Stimulated activated CD8-positive, alpha-beta memory T cell treated with anti-CD3 and anti-CD28 coated beads, Interleukin-2, amount 100 ng/mL, for 1 hour (primary cell): ENCODE measurements at places on chromosomes 12 and 14.

DNA sequence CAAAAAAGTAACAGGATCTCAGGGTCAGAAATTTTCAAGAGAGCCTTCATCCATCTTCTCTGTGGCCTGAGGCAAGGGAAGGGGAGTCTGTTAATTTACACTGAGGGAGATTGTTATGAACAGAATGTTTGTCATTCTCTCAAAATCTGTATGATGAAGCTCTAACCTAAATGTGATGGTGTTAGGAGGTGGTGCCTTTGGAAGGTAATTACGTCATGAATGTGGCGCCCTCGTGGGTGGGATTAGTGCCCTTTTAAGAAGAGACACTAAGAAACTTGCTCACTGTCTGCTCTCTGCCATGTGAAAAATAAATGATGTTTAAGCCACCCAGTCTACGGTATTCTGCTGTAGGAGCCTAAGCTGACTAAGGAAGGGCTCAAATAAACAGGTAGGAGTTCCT lies 521.6 kb downstream of the SNAPC1 start:
- DNase-seq, result no peak

GRCh38 chr12:104565606-104566243 lies 109.0 kb downstream of the CHST11 start:
- DNase-seq, result no peak

- no peak for DNase-seq
Observed at GRCh38 chr12:75635606-75636444, 124.4 kb upstream of the KRR1 start.

- peak; percentile 33 for DNase-seq
Observed at GRCh38 chr14:38065106-38065762, 142.5 kb upstream of the SSTR1 start.

DNA sequence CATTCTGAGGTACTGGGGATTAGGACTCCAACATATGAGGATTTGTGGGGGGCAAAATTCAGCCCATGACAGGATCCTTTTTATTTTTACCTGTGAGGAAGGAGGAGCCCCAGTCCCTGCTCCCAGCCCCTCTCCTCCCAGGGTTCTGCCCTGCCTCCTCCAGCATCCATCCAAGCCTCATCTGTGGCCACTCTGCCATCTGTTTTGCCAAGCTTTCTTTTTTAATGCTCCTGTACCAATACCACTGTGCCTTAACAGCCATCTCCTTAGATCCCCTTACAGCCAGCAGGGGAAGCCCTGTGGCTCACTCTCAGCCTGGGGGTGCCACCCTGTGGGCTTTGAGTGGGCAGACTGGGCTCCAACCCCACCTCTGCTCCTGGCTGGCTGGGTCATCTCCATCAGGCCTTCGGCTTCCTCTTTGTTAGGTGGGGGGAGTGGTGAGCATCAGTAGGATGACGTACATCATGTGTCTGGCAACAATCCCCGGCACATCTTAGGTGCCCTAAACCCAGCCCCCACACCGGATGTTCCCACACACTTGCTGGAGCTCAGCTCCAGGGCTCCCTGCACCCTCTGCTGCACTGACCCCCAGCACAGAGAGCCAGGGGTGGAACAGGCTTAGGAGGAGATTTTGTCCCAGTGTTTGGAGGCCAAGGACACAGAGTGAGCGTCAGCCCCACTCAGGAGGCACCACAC lies 40.2 kb downstream of the CYP46A1 start:
- DNase-seq, result no peak

- no peak for DNase-seq
Observed at GRCh38 chr14:101905614-101906013, 58.8 kb upstream of the DYNC1H1 start.

DNA sequence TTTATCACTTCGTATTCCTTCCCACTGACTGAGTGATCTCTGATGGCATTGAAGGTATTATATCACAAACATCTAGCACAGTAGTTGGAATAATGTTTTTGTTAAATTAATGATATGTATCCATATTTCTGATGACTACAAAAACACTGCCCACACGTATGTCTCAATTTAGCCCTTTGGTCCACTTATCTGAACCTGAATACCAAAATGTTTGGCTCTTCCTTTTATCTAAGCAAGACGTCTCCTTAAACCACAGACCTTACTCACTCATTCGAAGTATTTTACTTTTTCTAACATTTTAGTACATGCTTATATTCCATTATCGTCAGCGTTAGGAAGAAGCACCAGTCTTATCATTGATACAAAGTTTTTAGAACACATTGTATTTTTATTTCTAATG lies 126.4 kb downstream of the PIK3C2G start:
- no peak for DNase-seq

DNA sequence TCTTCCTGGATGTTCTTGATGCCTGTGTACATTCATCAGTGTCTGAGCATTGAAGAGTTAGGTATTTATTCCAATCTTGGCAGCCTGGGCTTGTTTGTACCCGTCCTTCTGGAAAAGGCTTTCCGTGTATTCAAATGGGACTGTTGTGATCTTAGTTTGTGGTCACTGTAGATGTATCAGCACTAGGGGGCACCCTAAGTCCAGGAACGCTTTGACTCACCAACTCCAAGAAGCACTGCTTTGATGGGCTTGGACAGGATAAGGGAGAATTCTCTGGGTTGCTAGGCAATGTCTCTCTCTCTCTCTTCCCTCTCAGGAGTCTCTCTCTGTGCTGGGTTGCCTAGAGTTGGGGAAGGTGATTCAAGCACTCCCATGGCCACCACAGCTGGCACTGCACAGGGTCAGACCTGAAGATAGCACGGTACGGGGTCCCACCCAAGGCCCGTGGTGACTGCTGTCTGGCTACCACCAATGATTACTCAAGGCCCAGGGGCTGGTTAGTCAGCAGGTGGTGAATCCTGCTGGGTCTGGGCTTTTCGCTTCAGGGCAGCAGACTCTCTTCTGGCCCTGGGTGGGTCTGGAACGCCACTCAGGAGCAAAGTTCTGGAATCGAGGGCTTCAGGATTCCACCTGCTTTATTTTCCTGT lies 211.1 kb upstream of the RGS6 start:
- DNase-seq, result no peak

GRCh38 chr14:20583908-20584307 lies 3.9 kb downstream of the RNASE11 start:
- DNase-seq, result no peak

GRCh38 chr12:43044241-43044640 lies 454.7 kb upstream of the PRICKLE1 start:
- DNase-seq, result no peak

DNA sequence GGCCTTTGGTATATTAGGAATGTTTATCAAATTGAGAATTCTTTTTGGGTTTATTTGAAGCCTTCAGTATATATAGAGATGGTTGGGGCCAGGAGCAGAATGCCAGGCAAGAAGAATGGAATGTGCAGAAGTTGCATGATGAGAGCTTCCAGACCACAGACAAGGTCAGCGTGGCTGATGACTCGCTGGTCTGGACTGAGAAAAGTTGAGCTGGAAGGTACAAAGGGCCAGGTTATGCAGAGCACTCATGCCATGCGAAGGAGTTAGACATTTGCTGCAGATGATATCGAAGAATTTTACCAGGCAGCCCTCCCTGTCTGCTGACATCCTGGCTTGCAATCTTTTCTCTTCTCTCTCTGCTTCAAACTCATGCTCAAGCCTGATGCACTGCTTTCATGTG lies 196.2 kb upstream of the ARHGAP5 start:
- DNase-seq, result no peak

- DNase-seq, result no peak
Observed at GRCh38 chr12:12440784-12441428, 84.0 kb downstream of the BORCS5 start.

DNA sequence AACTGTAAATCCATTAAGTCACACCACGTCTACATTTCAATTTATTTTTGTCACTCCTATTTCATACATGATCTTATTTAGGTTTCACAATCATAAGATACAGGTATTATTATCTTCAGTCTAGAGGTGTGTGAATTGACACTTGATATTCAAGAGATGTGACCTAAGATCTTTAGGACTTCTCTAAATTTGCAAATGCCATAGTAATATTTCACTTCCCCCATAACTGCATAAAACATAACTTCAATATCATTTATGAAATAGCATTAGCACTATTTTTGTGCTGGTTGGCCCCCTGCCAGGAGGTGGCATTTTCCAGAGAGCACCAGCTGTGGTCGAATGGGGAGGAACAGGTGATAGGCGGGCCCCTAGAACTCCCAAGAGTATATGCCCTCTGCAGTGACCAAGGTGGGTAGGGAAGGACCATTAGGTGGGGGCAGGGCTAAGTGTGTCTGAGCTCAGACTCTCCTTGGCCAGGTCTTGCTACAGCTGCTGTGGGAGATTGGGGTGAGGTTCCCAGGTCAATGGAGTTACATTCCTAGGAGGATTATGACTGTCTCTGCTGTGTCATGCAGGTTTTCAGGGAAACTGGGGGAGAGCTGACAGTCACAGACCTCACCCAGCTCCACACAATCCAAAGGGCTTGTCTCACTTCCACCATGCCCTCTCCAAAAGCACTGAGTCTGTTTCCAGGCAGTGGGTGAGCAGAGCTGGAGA lies 49.2 kb upstream of the ERGIC2 start:
- DNase-seq, result no peak

GRCh38 chr12:29012673-29013072 lies 136.4 kb upstream of the FAR2 start:
- DNase-seq, result no peak

DNA sequence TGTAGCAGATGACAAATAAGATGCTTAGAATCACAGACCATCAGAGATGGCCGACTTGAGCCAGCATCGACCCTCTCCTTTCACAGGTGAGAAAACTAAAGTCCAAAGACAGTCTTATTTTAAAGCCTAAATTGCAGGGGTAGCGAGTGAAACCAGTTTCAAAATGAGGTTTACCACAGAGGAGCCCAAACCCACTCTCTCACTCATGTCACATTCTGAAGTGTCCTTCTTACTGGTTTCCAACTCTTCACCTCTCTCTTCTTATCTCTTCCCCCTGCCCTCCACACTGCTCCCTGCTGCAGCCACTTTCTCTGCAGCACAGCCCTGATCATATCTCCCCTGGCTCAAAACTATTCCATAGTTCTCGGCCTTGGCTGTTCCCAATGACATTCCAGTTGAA lies 57.0 kb upstream of the NID2 start:
- DNase-seq, result no peak

GRCh38 chr12:94663702-94664101 lies 13.3 kb upstream of the TMCC3 start:
- DNase-seq, result no peak

DNA sequence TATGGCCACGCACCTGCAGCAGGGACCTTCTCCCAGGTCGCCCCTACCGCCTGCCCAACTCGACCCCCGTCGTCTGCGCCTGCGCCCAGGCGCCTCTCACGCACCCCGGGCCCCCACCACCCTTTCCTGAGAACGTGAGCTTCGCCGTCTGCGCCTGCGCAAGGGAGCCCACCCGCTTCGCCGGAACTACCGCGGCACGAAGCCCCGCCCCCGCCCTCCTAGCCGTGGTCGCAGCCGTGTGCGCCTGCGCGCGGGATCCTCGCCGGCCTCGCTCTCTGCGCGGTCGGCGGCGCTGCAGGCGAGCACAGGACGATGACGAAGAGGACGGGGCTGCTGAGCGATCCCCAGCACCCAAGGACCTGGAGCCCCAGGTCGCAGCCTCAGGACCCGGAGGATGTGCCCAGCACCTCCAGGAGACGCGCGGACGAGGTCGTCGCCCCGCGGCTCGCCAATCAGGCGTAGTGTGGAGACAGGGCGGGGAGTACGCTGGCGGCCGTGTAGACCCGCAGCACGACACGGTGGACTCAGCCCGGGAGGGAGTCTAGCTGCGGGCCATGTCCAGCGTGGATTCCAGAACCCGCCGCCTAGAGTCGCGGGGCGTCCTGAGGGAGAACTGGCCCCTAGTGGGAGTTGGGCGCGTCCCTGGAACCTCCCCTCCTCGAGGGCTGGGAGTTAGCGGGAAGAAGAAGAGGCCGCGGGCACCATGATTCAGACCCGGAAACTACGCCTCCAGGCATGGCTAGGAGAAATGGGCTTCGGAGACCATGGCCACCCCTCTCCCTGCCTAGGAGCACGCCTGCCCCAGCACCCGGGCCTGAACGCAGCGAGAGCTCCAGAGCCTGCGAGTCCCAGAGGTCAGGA lies 1120.8 kb upstream of the TMEM132C start:
- peak; percentile 53 for DNase-seq

DNA sequence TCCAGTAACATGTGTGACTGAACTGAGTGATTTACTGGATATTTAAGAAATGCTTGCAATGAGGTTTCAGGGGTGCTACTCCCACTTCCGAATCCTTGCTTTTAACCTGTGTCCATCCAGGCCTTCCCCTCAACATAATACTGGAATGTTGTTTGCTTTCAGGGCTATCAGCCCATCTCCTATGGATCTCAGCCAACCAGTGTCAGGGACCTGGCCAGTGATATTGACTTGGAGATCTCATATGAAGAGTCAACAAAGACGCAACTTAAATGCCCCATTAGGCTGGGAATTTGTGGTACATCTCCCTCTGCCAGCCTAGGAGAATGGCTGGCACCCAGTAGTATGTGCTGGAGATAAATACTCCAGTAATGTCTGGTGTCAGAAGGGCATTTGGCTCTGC lies 889 bp upstream of the IFT43 start:
- DNase-seq, result no peak

GRCh38 chr12:3020850-3021435 lies 56.2 kb upstream of the TSPAN9 start:
- DNase-seq, result no peak

DNA sequence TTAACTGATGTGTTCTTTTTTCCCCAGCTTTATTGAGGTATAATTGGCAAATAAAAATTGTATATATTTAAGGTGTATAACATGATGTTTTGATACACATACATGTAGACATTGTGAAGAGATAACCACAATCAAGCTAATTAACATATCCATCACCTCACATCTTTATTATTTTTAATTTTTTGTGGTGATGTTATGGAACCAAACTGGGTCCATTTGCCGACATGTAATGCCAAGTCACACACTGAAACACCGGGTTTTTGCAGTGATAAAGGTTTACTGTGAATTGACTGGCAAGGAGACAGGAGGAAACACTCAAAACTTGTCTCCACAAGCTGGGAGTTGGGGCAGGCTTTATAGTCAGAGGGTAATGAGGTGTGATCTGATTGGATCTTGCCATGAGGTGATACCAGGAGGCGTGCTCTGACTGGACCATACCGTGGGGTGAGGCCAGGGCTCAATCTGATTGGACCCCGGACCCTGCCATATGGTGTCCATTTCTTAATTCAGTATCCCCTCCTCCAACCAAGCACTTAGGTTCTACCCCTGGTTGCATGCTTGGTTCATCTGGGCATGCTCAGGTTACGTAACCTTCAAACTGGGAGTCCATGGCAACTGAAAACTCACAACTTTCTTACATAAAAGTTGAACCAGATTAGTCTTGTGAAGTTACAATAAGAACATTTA lies 11.8 kb upstream of the WSCD2 start:
- no peak for DNase-seq

DNA sequence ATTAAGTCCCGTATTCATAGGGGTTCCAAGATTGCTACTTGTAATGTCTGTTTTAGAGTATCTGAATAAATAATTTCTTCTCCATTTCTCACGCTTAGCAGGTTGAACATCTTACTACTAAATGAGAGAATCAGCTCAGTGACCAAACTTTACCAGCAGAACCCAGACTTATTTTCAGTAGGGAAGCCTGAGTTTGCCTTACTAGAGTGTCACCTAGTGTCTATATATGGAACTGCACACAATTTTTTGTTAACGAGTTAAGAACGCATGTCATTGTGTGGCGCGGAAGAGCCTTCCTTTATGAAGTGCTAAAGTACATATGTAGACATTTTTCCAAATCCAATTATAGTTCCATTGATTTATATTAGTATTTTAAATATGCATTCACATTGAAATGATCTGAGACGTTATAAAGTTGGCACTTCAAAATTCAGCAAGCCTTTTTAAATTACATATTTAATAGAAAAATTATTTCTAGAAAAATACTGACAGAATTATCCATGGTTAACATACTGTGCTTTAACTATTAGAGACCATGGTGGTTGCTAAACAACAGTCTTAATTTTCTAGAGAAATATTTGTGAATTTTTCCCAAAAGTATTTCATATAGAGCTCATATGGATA lies 88.3 kb downstream of the RPS29 start:
- DNase-seq, result no peak
